NCI-H187 (cell line): ENCODE measurements at places on chromosomes 3 and 15.

- no peak for DNase-seq
Observed at GRCh38 chr15:97995192-97995591, 34.7 kb downstream of the ARRDC4 start.

DNA sequence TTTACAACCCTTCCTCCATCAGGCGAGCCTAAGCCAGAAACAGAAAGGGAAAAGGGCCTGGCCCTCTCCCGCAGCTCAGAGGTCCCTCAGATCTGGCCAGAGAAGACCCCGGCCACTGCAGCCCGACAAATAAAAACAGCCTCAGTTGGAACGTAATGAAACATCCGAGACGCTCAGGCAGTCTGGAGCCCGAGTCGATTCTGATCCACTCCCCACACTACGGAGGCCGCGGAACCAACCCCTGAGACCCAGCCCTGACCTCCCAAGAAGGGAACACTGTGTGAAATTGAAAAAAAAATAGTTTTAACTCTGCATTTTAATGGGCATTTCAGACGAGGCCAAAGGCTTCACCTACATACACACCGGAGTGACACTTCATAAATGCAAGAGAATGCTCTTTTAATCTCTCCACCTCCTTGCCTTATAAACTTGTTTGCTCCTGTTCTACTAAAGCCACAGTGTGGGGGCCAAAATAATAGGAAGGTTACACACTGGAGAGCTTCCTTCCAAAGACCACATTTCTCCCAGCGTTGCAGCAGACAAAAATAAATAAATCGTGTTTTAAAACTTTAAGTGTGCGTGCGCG lies 3.7 kb downstream of the MEIS2 start:
- no peak for DNase-seq

DNA sequence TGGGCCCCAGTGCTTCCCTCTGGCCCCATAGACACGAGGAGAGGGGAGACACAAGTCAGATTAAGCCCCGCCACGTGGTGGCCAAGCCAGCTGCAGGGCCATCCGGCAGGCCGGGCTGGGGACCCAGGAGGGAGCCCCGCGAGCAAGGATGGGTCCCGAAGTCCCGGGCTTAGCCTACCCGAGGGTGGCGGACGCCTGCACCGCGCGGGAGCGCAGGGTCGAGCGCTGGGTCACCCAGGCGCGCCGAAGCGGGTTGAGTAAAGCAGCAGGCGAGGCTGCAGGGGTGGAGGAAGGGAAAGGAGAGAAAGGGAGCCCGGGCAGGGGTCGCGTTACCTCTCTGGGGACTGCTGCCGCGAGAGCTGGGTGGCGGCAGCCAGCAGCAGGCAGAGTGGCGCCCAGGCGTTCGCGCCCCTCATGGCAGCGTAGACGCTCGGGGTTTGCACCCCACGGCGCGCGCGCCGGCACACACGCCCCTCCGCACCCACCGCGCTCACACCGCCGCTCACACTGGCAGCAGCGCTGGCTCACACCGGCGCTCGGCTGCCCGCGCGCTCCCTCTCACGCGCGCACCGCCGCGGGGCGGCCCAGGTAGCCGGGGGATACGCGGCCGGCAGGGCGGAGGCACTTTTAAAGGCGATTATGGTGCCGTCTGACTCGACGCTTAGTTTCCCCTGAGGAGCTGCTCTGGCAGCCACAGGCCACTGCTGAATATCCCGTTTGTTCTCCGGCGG lies at the start of gene PCOLCE2:
TSS of gene PCOLCE2 (minus strand) at position 603 of the 731 bp plus-strand sequence. CDS start at position 416, 187 bp downstream.
- DNase-seq, result no peak

- no peak for DNase-seq
Observed at GRCh38 chr3:46386205-46386604, 15.5 kb downstream of the CCR5 start.

- no peak for DNase-seq
Observed at GRCh38 chr3:69718866-69719586, 20.2 kb upstream of the MITF start.

- no peak for DNase-seq
Observed at GRCh38 chr3:110646496-110646895, 425.1 kb upstream of the NECTIN3 start.

GRCh38 chr3:18436213-18436612 lies 11.1 kb upstream of the SATB1 start:
- DNase-seq, result no peak

- no peak for DNase-seq
Observed at GRCh38 chr15:35506272-35506870, 39.6 kb downstream of the DPH6 start.

DNA sequence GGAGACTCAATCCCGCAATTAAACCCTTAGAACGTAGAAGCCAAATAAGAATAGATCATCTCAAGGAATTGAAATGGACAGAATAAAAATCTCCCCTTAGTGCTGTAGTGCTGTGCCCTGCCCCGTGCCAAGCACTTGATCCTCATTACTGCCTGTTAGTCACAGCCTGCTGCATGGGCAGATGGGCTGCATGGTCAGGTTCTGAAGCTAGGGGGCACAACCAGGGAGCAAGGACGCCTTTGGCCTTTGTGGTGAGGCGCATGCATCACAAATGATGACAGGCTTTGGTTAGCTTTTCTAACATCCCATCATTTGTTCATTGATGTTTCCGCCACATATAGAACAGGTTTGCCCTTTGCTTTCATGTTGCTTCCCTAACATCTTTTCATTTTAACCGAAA lies 336.3 kb upstream of the ADAMTS9 start:
- DNase-seq, result no peak

GRCh38 chr3:40924559-40925141 lies 274.7 kb upstream of the CTNNB1 start:
- DNase-seq, result no peak
